ENCODE measurements at places on chromosomes 6 and 20.
A peak's percentile ranks its signal among the peaks of the same experiment; 100 is the strongest.

- DNase-seq = no peak
Observed at GRCh38 chr20:13059398-13060136, 50.8 kb downstream of the SPTLC3 start.

DNA sequence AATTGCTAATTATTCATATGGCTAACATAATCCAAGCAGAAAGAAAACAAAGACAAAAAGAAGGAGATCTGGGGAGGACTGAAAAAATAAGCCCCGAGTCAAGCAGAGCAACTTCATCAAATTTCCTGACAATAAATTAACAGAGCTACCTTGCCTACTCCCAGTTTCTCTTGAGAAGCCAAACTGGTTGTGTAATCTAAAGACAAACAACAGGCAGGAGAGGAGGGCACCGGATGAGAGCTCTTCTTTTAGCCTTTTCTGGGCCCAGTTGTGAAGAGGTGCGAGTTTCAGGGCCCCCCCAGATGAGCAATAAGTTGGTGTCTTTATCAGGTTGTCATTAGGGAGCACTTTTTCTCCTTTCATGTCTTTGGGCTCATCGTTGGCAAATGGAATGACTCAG is 197.1 kb upstream of the PCSK2 start:
- DNase-seq = no peak

DNA sequence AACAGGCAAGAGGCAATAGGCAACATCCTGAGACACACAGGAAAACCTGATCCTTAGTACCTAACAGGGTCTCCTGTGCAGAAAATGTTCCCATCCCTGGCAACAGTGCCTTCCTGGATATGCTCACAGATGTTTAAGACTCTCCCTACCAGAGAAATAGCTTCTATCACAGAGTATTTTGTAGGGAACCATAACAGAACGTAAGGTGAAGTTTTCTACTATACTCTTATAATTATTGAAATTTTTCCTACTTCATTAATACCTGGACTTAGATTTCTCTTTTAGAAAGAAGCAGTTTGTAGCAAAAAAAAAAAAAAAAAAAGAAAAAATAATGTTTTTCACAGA is 33.5 kb upstream of the LGSN start:
- no peak for DNase-seq

- no peak for DNase-seq
Observed at GRCh38 chr6:155402656-155403304, 52.9 kb downstream of the NOX3 start.

- no peak for DNase-seq
Observed at GRCh38 chr6:129749749-129750120, 39.8 kb upstream of the ARHGAP18 start.

DNA sequence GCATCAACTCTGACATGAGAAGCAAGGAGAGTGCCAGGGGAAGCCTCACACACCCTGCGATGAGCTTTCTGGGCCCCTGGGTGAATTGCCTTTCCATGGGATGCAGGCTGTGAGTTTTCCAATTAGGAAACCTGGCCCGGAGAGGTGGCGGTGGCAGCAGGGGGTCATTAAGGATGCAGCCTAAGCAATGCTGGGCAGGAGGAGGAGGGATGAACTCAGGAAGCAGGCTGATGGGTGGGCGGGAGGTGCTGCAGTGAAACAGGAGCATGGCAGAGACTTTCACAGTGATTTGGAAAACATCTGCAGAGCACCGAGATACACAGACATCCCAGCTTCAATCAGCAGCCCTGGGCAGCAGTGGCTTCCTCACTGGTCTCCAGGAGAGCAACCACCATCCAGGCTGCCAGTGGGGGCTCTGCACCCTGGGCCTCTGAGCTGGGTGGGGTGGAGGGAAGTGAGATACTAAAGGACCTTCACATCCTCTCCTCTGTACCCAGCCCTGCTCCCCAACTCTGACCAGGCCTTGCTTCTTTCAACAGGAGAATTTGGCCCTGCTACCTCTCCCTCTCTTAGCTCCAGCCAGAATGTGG is 44.9 kb downstream of the LRFN2 start:
- DNase-seq = no peak

- peak; percentile 24 for DNase-seq
Observed at GRCh38 chr20:38134427-38135270, 30.4 kb downstream of the TGM2 start.

- no peak for DNase-seq
Observed at GRCh38 chr20:52267418-52267817, 75.8 kb upstream of the ZFP64 start.

- no peak for DNase-seq
Observed at GRCh38 chr20:10216146-10216791, 2.4 kb upstream of the SNAP25 start.

- no peak for DNase-seq
Observed at GRCh38 chr6:113634352-113635163, 222.6 kb upstream of the MARCKS start.

- DNase-seq = no peak
Observed at GRCh38 chr6:130587778-130588520, 222.1 kb downstream of the TMEM200A start.

DNA sequence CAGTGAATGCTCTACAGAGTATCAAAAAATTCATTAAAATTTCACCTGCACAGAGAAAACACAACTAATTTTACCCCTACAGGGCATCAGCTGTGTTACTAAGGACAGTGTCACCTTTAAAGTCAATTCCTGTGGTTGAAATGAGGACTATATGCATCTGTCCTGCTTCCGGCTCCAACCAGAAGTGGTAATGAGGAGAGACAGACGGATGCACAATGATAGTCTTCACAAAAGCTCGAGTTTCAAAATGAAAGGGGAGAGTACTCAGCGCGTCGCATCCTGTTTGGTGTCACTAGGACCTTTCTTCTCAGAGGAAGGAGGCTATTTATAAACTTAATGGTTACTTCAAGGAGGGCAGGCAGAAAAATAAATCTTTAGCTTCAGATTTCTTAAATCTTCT is 86.5 kb downstream of the LYRM4 start:
- DNase-seq = peak; percentile 39

- DNase-seq = no peak
Observed at GRCh38 chr20:38055294-38055693, 21.7 kb downstream of the RPRD1B start.

GRCh38 chr6:146363838-146364607 is 179.6 kb upstream of the RAB32 start:
- no peak for DNase-seq

DNA sequence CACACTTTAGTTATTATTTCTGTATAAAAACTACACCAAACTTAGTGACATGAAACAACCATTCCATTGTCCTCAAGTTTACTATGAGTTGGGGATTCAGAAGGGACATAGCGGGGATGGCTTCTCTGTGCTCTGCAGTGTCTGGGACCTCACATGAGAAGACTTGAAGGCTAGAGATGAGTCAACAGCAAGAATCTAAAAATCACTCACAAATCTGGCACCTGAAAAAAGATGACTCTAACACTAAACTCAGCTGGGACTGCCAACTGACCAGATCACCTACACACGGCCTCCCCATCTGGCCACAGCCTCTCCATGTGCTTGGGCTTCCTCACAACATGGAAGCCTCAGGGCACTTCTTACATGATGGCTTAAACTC is 63.0 kb upstream of the EYA2 start:
- DNase-seq = no peak

DNA sequence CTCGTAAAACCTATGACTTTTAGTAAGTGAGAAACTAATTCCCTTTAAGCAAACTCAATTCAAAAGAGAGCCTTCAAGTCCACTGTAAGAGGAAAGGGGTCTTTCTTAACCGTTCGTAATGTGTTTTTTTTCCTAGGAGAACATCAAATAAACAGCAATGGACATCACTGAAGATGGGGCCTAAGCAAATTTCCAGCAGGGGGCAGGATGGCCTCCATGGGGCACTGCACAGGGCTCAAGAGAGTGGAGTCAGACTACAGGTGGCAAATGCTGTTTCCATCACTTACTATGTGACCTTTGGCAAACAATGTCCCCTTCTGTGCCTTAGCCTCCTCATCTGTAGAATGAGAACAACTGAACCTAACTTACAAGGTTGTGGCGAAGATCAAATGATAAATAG is 88.7 kb downstream of the ARHGAP18 start:
- no peak for DNase-seq

DNA sequence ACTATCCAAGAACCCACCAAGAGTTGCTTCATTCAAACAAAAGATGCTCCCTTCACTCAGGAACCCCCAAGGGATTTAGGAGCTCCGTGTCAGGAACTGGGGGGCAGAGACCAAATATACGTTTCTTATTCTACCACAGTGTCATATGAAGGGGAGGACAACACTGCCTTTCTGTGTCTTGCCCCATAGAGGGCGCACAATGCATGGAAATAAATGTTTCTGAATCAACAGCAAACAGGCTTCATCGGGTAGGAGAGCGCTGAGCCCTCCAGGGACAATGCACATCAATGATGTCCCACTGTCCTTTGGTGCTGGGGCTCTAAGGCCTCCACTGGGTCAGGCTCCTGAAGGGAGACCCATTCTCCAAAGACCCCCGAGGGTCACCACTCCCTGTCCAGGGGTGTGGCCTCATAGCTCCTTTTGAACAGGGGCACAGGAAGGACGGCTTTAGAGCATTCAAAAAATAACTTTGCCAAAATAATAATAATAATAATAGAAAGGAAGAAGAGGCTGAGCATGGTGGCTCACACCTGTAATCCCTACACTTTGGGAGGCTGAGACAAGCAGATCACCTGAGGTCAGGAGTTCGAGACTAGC is 31.1 kb downstream of the PLG start:
- DNase-seq = no peak

DNA sequence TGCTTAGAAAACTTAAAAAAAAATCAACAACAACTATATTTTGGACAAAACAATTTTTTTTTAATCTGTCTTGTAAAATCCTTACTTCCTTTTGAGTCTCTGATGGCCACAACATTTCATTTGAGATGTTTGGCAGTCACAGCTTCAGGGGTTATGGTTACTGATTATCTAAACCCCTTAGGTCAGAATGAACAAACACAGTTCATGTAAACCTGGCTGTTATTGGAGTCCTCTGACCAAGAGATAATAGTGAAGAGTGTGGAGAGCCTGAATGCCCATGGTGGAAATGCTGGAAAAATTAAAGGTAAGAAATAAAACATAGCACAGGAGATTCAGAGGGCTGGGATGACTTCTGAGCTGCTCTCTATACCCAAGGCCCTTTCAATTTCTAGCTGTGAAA is 38.2 kb downstream of the TMX4 start:
- no peak for DNase-seq

DNA sequence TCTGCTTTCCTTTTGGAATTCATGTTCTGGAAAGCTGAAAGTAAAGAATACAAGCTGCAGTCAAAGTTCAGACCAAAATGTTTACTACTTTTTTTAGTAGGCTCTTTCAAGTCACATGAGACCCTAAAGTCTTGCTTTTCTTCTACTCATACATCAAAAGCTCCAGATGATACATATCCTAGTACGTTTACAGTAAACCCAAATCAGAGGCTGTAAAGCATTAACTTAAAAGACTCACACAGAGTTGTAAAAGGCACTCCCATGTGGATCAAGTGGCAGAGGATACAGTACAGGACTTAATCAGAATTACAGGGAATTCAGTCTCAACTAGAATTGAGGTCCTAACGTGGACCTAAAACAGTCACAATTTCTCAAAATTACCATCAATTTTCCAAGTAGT is 40.7 kb downstream of the STK38 start:
- DNase-seq = no peak

GRCh38 chr20:60473211-60473610 is 515.0 kb downstream of the CDH26 start:
- no peak for DNase-seq

DNA sequence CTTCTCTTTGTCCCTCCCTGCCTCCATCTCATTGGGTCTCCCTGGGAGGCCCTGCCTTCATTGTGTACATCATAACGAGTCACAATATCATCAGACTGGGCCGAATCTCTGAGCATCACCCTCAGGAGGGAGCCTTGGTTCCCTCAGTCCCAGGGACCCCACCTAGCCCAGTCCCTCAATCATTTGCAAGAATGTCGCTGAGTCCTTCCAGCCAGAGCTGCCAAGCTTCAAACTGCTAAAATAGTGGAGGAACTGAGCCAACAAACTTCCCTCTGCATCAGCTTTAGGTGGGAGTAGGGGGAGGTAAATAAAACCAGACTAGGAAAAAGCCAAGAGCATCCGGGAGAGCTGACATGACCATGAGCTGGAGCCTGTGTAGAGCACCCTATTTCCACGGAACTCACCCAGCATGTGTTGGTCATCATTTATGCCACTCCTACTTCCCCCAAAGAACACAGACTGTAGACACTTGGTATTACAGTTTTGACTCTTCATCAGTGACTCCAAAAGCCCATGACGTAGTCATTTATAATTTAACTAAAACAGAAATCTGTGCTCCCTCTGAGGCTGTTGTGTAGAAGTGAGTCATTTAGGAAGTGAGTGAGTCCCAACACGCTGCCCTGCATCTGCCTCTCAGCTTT is 28.8 kb upstream of the IL17A start:
- DNase-seq = no peak

GRCh38 chr20:48421547-48421946 is 406.3 kb downstream of the PREX1 start:
- no peak for DNase-seq

DNA sequence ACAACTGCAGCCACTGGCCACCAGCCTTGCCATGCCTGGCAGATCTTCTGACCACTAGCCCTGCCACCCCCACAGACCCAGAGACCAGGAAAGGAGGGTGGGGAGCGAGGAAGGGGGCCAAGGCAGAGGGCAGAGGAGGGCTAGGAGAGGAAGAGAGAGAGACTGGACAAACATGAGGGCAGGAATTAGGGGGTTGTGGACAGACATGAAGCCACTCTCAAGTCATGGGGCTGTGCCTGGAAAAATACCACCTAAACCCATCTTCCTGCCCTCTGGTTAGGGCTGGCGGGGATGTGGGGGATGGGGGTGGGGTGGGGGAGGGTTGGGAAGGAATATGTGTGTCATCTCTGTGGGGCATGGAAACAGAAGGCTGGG is 1.4 kb upstream of the SLC29A1 start:
- no peak for DNase-seq

GRCh38 chr6:15441215-15441868 is 195.5 kb downstream of the JARID2 start:
- DNase-seq = no peak

DNA sequence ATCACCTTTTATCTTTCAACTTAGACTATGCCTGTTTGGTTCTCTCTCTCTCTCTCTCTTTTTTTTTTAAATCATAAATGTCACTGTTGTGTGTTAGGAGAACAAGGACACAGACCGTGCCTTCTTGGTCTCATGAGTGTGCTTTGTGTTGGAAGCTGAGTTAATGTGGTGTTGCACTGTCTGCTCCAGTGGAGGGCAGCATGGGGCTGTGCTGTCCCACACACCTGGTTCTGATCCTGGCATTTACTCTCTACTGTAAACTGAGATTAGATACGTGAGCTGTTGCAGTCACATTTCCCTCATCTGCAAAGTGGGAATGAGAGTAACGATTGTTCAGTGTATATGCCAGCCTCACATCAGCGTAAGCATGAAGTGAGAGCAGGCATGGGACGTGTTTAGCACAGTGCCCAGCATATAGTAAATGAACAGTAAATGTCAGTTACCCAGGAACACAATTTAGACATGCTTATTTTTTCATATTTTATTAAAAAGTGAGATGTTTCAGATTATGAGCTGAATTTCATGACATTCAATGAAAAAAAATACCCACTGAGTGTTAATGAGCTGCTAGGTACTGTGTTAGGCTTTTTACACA is 161.1 kb downstream of the FARS2 start:
- no peak for DNase-seq

GRCh38 chr20:32271620-32272019 is 5.8 kb upstream of the KIF3B start:
- DNase-seq = no peak

Data from activated naive CD8-positive, alpha-beta T cell treated with anti-CD3 and anti-CD28 coated beads, Interleukin-2, amount 10 ng/mL, durations not matched to agents 7 days and 5 days (primary cell).